ENCODE measurements at places on chromosomes 5 and 9.

DNA sequence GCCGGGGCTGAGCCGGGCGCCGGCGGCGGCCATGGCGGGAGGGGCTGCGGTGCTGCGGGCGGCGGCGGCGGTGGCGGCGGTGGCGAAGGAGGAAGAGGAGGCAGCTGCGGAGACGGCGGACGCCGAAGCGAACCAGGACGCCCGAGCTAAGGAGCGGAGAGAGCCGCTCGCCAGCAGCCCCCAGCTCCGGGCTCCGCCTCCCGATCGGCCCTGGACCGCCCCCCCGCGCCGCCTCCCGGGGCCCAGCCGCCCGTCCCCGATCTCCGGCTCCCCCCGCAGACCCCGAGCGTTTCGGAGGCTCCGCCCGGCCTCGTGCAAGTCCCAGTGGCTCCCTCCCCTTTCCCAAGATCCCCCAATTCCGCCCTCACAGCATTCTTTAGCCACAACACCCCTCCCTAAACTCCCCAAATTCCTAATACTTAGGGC lies at the start of gene ASTN2:
Gene ASTN2, minus strand, starts transcription at position 152 of the 426 bp plus-strand sequence. Its CDS starts 119 bp downstream, at position 33.
- no peak for DNase-seq

DNA sequence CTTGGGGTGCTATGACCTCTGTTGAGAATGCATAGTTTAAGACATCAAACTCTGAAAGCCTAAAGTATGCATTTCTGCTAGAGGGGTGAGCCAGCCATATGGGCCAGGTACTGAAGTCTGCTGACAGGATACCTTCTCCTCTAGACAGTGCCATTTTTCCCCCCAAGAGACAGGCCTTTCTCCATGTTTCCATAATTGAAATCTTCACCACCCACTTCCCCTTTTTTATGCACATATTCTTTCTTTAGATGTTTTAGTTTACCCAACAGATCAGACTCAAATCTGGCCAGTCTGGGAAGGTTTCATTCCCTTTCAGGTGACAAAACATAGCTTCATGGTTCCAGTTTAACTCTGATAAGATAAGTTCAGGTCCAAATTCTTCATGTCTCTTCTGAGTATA lies 212.8 kb downstream of the ADCY2 start:
- DNase-seq = no peak

DNA sequence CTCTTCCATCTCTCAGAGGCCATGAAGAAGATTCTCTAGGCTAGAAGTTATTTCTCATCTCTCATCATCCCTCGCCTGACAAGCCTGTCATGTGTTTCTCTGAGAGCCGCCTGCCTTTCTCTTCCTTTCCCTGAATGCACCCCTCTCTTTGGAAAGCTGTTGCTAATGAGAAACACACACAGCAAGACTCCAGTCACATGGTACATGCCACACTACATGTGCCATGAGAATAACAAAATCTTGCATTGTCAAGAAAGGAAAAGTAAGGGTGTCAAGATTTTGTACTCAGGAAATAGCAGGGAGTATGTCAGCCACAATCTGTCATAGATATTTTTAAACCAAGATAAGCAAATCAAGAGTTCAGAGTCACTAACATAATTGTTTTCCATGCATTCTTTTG lies 8.9 kb downstream of the AGXT2 start:
- DNase-seq = no peak

GRCh38 chr5:34439601-34440000 lies 216.5 kb upstream of the RAI14 start:
- no peak for DNase-seq

GRCh38 chr9:93629920-93630319 lies 53.5 kb downstream of the PHF2 start:
- DNase-seq = no peak

GRCh38 chr9:106350777-106351176 lies 512.2 kb upstream of the ZNF462 start:
- DNase-seq = no peak

DNA sequence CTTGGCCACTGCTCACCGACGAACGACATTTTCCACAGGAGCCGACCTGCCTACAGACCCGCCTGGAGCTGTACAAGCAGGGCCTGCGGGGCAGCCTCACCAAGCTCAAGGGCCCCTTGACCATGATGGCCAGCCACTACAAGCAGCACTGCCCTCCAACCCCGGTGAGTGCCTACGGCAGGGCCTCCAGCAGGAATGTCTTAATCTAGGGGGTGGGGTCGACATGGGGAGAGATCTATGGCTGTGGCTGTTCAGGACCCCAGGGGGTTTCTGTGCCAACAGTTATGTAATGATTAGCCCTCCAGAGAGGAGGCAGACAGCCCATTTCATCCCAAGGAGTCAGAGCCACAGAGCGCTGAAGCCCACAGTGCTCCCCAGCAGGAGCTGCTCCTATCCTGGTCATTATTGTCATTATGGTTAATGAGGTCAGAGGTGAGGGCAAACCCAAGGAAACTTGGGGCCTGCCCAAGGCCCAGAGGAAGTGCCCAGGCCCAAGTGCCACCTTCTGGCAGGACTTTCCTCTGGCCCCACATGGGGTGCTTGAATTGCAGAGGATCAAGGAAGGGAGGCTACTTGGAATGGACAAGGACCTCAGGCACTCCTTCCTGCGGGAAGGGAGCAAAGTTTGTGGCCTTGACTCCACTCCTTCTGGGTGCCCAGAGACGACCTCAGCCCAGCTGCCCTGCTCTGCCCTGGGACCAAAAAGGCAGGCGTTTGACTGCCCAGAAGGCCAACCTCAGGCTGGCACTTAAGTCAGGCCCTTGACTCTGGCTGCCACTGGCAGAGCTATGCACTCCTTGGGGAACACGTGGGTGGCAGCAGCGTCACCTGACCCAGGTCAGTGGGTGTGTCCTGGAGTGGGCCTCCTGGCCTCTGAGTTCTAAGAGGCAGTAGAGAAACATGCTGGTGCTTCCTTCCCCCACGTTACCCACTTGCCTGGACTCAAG lies 1.5 kb downstream of the CSF2 start:
- DNase-seq = no peak

- no peak for DNase-seq
These were observed 26.9 kb downstream of the TICAM2 start for GRCh38 chr5:115575167-115576070.
